ENCODE measurements at places on chromosomes 11 and 22.
A peak's percentile ranks its signal among the peaks of the same experiment; 100 is the strongest.

DNA sequence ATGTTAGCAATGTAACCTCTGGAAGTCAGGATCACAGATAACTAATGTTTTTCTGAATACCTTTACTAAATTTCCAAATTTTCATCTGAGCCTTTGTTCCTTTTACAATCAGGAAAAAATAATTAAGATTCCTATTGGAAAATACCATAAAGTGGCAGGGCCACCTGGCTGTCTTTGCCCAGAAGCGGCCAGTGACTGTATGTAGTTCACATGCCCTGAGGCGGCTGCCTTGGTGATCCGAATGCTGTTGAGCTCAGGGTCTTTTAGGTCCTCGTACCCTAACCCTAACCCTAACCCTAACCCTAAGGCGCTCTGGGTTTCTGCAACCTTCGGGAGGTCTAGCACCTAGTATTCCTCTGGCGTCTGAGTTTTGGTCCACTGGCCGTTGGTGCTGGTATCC lies 8.5 kb upstream of the ARFGAP3 start:
- no peak for DNase-seq

- DNase-seq, result no peak
Measured at GRCh38 chr11:2529173-2529572, 84.4 kb downstream of the KCNQ1 start.

GRCh38 chr11:74701351-74701750 lies 29.9 kb downstream of the CHRDL2 start:
- no peak for DNase-seq

DNA sequence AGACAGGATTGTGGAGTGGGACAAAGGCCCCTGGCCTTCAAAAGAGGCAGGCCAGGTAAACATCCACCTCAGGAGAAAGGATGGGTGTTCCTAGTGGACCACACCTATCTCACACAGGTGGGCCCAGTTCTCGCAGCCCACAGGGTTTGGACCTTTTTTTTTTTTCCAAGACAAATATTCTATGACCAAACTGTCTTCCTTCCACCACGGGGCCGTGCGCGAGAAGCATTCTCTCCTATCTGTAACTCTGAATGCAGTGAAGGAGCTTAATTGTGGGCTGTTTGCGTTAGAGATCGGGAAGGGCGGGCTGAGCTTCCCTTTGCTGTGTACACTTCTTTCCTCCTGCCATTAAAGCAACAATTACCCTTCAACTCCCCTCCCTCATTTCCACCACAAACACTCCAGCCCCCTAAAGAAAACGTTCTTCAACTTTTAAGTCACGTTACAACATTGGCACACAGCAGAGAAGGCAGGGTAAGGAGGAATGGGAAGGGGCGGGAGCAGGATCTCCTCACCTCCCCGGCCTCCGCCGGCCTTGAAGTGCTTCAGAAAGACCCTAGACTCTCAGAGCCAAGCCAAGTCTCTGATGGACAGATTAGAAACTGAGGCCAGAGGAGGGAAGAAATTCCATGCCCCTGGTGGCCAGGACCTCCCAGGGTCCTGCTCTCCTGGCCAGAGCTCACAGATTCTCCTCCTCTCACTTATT lies 238.4 kb downstream of the BUD13 start:
- no peak for DNase-seq

DNA sequence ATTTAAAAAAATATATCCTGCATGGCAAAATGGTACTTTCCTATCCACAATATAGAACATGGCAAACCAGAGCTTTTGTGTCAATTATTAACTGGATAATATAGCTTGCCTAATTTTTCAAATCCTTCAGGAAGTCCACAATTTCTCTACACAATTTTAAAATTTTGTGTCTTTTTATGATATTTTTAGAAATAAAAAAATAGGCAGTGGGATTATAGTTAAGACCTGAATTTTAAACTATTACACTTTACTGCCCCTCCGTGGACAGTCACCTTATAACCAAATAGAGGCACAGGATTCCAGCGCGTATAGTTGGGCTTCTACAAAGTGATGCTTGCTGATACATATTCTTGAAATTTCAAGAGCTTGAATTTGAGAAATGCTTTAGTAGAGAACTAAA lies 2.1 kb upstream of the DMC1 start:
- DNase-seq, result no peak

DNA sequence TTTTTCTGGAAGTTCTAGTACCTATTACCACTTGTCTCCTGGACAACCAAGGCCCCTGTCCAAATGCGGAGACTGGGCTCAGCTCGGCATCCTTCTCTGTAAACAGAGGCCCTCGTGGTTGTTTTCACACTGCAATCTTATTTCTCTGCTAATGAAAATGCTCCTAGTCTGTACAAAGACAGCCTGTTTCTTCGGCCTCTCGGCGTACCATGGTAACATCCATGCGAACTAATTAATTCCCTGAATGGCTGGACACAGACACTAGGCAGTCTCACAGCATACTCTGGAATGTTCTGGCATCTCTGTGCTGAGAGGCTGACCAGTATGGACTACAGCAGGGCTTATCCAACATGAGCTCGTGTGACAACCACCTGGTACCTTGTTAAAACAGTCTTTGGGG lies 5.7 kb downstream of the POLR3H start:
- DNase-seq, result peak; percentile 26

- DNase-seq, result no peak
Measured at GRCh38 chr22:37971475-37972434, 12.6 kb downstream of the SOX10 start.

DNA sequence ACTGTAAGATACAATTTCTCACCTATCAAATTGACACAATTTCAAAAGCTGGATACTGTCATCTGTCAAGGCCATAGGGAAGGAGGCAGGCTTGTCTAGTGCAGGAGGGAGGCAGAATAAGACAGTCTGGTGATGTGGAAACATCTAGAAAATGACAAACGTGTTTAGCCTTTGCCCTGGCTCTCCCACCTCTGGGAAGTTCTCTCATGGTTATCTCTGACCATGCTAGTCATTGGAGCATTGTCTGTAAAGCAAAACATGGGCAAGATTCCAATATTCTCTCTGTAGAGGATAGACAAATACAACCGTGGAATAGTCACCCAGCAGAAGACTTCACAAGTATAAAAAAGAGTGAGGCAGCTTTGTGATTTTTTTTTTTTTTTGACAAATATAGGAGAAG lies 9.1 kb upstream of the SERHL2 start:
- no peak for DNase-seq

DNA sequence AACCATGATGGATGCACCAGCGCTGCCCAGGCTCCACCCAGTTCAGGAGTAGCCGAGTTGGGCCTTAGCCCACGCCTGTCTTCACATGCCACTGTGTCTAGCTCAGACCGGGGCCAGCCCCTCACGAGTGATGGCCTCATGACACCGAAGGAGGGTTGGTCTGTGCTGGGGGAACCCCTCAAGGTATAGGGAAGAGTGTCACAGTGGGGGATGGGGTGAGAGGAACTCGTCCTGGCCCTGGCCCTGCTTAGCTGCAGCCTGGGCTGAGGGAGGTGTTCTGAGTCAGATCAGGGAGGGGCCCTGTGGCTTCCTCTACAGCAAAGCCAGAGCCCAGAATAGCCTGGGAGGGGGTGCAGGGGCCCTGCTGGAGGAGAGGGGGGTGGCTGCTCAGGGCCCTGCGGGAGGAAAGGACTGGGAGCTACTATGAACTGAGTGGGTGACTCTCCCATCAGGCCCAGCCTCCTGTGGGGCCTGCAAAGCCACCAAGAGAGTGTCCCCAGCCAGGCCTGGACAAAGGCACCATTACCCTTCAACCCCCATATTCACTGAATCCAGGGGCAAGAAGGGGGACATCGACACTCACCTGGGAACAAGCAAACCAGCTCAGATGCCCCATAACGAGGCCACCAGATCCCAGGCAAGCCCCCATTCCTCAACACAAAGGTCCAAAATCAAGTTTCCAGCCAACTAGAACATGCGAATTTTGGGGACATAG lies 41.2 kb downstream of the IGLL5 start:
- no peak for DNase-seq

All from occipital lobe (tissue), 3 donors.